Stimulated activated CD4-positive, alpha-beta T cell treated with anti-CD3 and anti-CD28 coated beads, Interleukin-2, amount 100 ng/mL, for 24 hours (primary cell): ENCODE measurements at places on chromosomes 7 and 10.

GRCh38 chr7:71679480-71679879 is 547.5 kb downstream of the GALNT17 start:
- no peak for DNase-seq

DNA sequence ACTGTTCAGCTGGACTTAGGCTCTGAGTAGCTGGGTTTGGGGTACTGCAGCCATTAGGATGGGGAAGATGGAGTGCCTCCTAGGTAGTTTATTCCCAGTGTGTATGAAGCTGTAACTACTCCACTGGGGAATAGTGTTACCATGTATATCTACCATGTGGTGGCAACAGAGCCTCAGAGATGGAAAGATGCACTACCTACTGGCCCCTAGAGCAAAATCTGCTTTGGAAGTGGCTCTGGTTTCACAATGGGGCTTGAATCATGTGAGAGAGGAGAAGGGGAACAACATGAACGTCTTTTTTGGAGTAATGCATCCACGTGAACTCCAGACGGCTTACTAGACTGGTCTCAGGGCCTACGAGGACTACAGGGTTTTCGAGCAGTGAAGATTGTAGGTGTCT is 167.3 kb downstream of the CALCR start:
- no peak for DNase-seq

GRCh38 chr10:114881901-114882300 is 56.1 kb upstream of the TRUB1 start:
- no peak for DNase-seq

DNA sequence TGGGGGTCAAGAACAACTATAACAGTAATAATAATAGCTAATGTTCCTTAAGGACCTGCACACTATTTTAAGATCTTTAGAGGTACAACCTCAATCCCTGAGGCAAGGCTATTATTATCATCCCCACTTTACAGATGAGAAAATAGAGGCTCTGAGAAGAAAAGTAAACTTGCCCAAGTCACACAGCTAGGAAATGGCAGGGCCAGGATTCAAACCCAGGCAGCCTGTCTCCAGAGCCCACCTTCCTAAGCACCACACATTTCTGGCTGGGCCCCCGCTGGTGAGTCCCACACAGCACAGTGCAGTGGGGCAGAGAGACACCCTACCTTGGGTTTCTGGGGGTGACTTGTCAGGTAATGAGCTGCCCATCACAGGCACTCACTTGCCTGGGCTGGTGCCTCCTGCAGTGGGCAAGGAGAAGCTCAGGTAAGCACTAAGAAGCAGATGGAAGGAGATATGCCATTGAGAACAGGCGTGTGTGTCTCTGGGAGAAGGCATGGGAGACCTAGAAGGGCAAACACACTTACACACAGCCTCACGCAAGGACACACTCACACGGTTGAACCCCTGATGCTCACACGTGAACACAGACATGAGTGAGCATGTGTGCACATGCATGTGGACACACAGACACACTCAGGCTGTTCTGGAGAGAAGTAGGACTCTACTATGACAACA is 104.4 kb upstream of the ZMIZ1 start:
- no peak for DNase-seq

DNA sequence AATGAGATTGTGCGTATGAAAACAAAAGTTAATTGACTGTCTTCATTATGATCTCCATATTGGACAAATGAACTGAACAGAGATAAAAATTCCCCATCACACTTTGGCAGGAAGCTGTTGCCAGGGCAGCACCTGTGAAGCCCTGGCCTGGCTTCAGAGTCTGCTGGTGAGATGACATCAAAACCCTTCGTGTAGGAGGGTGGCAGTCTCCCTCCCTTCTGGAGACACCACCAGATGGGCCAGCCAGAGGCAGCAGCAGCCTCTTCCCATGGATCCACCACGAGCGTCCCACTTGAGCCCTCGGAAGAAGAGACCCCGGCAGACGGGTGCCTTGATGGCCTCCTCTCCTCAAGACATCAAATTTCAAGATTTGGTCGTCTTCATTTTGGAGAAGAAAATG is at the start of gene DNTT:
DNTT (plus strand) TSS at position 205 of the 400 bp plus-strand sequence; CDS start at position 269, 64 bp downstream.
- DNase-seq, result no peak
